ENCODE measurements at places on chromosomes 6 and 20.

DNA sequence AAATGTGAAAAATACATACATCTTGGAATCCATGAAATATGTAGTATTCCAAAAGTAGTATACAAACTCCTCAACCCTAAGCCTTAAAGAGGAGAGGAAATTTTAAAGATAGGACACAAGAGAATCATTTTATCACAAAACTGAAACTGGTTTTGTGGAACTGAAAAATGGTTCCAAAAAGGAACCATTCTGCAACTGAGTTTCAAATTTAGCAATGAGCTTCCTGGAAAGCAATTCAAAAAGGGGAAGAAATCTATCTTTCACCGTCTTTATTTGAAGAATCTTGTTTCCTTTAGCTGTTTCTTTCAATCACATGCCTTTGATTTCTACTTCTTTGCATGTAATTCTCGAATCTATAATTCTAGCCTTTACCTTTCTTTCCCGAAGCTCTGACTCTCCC, 32.2 kb upstream of the LAMP5 start:
- no peak for DNase-seq

DNA sequence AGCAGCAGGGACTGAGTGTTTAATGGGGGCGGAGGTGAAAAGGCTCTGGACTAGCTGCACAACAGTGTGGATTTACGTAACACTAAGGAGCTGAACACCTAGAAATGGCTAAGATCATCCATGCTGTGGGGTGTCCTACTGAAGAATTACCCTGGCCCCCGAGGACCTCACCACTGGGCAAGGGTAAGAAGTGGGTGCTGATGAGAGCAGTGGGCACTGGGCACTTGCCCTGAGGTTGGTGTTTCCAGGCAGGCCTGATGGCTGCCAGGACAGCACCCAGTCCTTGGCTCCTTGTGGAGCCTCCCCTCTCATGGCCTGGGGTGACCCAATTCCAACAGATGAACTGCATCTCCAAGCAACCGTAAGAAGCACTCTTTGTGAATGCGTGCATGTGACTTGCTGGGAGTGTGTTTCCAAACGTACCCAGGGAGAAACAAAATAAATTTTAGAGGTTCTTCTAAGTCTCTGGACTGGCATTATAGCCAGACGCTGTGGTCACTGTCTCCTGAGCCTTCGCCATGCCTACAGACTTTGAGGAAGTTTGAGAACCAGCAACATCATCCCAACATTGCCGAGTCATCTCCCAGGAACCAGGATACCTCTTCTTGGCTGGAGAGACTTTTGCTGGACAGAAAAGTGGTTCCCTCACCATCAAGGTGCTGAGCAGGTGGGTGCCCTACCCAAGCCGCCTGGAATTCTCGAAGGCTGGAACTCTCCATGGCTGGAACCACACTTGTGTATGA, 245.9 kb downstream of the ERMARD start:
- no peak for DNase-seq

DNA sequence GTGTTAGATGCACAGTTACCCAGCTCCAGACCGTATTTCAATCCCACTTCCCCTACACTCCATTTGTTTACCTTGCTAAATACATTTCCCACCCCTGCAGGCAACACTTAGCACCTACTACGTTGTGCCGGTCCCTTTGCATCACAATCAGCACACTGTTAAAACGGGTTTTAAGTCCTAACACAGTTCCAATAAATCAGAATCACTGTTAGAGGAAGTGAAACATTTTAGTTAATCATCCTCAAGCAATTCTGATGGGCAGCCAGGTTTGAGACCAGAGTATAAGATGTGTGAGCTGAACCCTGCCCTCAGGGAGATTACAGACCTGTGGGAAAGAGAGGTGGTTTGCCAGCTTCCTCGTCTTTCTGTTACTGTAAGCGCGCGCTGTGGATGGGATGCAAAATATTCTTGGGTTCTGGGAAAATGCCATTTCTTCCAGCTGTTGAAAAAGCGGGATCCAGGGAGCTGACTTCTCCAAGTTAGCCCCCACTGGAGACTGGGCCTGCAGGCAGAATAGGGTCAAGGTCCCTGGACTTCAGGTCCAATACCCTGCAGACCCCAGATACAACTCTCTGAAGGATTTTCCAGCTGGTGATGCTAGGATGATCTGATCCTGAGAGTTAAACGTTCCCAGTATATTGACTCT, 3.1 kb downstream of the ZCCHC3 start:
- DNase-seq, result no peak

DNA sequence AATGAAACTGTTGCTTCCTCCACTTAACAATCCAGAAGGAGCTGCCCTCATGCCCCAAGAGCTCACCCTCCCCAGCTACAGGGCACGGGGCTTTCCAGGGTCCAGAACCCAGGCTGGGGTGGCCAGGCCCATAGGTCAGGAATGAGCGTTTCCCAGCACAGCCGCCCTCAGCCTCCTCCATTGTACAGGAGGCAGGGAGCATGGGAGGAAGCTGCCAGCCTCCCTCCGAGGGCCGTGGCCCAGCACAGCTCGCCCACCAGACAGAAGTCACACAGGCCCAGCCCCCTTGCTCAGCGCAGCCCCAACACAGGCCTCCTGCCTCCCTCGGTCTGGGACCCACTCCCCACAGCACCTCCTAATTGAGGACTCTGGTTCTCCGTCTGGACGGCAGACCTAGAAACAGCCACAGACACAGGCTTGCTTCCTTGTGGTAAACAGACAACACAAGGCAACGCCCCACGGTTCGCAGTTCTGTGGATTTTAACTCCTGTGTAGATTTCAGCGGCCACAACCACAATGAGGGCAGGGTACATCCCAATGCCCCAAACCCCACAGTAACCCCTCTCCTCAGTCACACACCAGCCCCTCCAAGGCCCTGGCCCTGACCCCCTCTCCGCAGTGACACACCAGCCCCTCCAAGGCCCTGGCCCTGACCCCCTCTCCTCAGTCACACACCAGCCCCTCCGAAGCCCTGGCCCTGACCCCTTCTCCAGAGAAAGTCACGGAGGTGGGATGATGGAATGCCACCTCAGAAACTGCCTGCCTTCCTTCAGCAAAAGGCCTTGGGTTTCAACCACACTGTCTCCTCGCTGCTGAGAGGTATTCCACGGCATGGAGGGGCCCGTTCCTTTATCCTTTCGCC, 173.5 kb downstream of the DLL1 start:
- no peak for DNase-seq

- DNase-seq, result no peak
These were observed 48.1 kb upstream of the GCLC start for GRCh38 chr6:53593001-53593488.
